ENCODE measurements at places on chromosomes 6 and 20.

GRCh38 chr6:113187661-113188060, 669.5 kb upstream of the MARCKS start:
- DNase-seq, result no peak

- no peak for DNase-seq
These were observed 429.6 kb upstream of the JARID2 start for GRCh38 chr6:14816116-14816859.

DNA sequence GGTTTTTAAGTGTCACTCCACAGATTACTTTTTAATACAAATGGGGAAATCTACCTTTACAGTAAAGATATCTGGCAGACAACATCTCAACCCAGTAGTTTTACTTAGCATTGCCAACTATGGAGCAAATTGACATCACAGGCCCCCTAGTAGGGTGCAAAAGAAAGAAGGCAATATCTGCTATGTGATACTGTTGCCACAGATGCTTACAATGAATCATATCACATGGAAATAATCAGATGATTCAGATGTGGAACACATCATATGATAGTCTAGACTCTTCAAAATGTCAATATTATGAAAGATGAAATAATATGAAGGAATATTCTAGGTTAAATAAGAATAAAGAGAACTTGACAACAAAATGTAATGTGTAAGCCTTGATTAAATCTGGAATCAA, 322.5 kb downstream of the BMP2 start:
- DNase-seq, result no peak

DNA sequence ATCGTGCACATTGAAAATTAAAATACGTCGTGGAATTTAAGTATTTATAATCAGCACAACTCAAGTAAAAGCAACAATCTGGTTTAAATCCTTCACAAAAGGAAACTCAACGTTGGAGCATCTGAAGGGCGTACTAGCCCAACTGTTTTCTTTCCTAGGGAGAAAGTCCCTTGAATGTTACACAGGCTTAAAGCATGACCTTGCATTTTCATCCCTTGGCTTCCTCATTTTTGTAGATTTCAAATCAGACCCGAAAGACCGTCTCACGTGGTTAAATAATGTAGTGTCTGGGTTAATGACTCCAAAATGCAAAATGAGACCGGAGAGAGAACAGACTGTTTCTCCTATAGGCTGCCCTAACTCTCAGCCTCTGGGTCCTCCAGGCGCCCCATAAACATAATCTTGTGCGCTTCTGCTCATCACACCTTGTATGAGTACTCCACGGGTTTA, 249.2 kb upstream of the RREB1 start:
- DNase-seq, result no peak

DNA sequence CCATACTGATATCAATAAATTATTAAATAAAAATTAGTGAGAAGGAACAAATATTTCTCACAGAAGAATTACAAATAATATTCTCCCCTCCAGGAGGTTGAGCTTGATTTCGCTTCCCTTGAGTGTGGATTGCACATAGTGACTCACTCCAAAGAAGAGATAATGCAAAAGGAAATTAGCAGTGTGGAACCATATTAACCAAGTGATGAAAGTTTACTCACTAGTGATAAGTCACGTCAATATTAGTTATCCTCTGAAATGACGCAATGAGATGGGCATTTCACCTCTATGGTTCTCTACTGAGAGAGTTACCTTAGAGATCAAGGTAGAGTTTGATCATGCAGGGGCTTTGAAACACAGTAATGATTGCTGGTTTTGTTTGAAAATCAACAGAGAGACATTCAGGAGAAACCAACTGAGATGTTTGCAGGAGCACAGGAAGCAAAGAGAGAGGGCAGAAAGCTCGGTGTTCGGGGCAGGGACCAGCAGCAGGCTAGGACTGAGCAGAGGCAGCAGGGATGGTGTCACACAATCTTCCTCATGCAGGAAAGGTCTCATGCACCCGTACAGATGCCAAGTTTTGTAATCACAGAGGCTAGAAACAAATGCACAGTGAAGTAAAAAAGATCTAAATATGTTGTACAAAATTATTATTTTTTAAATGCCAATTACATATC, 634.5 kb downstream of the QKI start:
- no peak for DNase-seq

- no peak for DNase-seq
These were observed 178.3 kb downstream of the THBS2 start for GRCh38 chr6:169075211-169075914.

DNA sequence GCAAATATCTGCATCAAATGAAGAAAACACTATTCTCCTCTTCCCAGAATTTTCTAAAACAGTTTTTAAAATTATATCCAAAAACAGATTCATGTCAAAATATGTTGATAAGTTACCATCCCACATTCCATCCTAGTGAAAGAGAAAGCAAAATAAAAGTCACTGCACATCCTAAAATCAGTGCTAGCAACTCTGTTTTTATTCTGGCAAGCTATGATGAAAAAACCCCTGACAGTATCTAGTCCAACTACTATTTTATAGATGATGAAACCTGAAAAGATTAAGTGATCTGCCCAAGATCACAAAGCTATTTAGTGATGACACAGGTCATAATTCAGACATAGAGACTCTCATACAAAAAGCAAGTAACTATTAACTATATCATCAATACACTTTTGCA, 190.3 kb upstream of the SHLD1 start:
- no peak for DNase-seq

GRCh38 chr6:37600312-37600916, 97.3 kb downstream of the MDGA1 start:
- no peak for DNase-seq

GRCh38 chr6:42250274-42250931, 32.7 kb upstream of the MRPS10 start:
- DNase-seq, result no peak

GRCh38 chr20:38246357-38247165, 14.0 kb downstream of the KIAA1755 start:
- DNase-seq, result no peak

GRCh38 chr6:150176659-150177058, 33.8 kb downstream of the PPP1R14C start:
- DNase-seq, result no peak

- no peak for DNase-seq
These were observed 180.1 kb upstream of the PDE10A start for GRCh38 chr6:165843121-165843520.

DNA sequence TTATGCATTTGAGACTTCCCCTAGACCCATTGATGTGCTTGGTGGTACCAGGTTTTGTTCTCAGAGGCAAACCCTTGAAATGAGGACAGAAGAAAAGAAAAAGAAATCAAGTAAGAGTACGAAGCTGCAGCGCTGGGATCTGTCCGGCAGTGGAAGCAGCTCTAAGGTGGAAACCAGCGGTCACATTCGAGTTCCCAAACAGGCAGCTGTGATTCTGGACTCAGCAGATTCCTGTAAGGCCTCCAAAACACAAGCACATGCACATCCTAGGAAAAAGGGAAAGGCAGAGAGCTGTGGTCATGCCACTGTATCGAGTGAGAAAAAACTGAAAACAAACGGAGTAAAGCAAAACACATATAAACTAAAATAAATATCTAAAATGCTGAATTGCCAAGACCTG, 4.5 kb downstream of the FAM217B start:
- DNase-seq, result no peak
